ENCODE measurements at places on chromosomes 5 and 9.

DNA sequence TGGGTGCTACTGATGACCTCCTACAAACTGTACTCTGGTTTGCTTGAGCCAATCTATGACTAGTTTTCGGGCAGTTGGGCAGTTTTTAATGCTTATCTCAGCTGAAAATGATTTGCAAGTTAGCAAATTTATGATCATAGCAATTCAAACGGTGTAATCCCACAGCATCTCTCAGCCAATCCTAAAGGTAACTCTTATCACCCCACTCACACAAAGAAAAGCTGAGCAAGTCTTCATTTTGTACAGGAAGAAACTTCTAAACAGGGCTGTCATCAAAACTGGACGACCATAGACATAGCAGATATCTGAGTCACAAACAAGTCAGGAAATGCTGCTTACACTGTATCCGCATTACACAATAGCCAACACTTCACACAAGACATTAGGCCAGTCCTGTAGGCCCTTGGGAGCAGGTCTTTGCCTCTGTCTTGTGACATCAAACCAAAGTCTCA, 2.6 kb upstream of the ENC1 start:
- no peak for DNase-seq

GRCh38 chr5:91532281-91532680, 149.2 kb upstream of the ARRDC3 start:
- DNase-seq = no peak

GRCh38 chr5:160601046-160601445, 179.4 kb downstream of the PTTG1 start:
- no peak for DNase-seq

GRCh38 chr5:32712481-32713360, 1.6 kb downstream of the NPR3 start:
- no peak for DNase-seq

Data from spinal cord (tissue), 10 donors.